Stimulated activated CD8-positive, alpha-beta memory T cell treated with anti-CD3 and anti-CD28 coated beads, Interleukin-12 subunit alpha, Interleukin-12 subunit beta, amount 100 ng/mL, for 1 hour (primary cell): ENCODE measurements at places on chromosomes 12 and 14.
A peak's percentile ranks its signal among the peaks of the same experiment; 100 is the strongest.

DNA sequence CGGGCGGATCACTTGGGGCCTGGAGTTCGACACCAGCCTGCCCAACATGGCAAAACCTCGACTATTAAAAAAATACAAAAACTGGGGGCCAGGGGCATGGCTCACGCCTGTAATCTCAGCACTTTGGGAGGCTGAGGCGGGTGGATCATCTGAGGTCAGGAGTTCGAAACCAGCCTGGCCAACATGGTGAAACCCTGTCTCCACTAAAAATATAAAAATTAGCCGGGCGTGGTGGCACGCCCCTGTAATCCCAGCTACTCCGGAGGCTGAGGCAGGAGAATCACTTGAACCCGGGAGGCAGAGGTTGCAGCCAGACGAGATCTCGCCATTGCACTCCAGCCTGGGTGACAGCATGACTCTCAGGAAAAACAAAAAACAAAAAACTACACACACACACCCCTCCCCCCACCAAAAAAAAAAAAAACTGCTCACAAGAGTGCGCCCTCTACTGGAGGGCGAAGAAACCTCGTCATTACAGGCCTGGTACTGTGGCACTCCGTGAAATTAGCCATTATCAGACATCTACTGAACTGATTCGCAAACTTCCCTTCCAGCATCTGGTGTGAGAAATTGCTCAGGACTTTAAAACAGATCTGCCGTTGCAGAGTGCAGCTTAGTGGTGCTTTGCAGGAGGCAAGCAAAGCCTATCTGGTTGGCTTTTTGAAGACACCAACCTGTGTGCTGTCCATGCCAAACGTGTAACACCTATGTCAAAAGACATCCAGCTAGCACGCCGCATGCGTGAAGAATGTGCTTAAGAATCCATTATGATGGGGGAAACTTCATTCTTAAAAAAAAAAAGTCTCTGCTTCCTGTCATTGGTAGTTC lies 7.7 kb downstream of the PPP1R3E start:
- peak; percentile 28 for DNase-seq

- no peak for DNase-seq
Measured at GRCh38 chr14:96125536-96125935, 79.1 kb upstream of the BDKRB2 start.

DNA sequence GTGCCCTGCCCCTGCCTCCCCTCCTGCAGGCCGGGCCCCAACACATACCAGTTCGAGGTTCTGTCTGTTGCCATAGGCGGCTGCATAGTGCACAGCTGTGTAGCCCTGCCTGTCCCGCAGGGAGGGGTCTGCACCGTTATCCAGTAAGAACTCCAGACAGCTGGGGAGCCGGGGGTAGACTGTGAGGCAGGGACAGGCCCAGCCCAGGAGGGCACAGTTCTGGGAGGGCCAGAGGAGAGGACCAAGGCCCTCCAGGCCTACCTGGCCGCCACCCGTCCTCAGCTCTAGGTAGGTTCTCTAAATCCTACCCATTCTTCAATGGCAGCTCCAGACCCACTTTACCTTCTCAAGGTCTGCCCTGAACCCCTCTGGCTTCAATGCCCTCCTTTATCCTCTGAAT lies 9.5 kb downstream of the ANKRD52 start:
- DNase-seq = no peak

- DNase-seq = no peak
Measured at GRCh38 chr14:36083317-36083716, 93.2 kb downstream of the PTCSC3 start.

DNA sequence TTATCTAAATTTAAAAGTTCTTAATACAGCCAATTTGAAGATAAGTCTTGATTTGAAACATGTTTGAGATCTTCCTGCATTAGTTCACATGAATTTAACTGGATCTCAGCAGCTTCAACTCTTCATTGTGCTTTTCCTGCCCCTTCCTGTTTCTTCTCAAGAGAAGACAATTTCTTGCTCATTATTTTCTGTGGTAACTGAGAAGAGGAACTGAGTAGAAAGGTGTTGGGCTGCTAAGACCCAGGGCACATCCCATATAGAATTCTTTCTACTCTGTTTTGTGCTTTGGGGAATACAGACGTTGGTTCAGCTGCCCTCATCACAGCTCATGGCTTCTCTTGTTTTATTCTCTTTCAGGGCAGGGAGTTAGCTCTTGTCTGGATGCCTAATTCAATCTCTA lies 110.2 kb downstream of the SNAPC1 start:
- no peak for DNase-seq

DNA sequence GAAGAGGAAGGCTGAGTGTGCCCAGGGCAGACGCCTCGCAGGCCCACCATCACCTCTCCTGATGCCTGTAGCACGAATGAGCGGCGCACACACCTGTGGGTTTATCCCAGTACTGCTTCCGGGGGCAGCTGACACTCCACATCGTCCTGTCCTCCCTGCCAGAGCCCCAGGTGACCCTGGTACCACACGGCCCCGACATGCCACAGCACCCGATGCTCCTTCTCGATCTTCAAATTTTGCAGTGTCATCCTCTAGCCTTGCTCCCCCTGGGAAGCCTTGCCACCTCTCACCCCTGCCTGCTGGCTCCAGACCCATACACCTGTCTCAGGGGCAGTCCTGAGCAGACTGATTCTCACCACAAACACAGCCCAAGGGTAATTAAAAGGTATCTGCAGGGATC lies 40.6 kb downstream of the ANO2 start:
- DNase-seq = no peak
